Glutamatergic neuron (in vitro differentiated cells): ENCODE measurements at places on chromosomes 11 and 22.

GRCh38 chr11:76269661-76270261 is 63.5 kb upstream of the WNT11 start:
- no peak for DNase-seq

DNA sequence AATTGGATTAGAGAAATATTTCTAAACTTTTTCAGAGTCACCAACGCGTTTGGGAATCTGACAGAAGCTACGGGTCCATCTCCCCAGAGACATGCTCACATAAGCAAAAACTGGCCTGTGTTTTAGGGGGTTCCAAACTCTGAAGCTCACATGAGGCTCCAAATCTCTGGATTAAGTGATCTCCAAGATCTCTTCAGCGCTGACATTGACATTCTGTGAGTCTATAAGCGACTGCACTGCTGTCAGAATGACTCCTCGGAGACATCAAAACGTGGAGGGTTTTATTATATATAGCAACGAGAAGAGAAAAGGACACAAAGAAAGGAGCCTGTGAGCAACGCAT is 642 bp upstream of the SIK2 start:
- no peak for DNase-seq

- no peak for DNase-seq
Measured at GRCh38 chr11:45042560-45042959, 91.9 kb upstream of the TP53I11 start.

DNA sequence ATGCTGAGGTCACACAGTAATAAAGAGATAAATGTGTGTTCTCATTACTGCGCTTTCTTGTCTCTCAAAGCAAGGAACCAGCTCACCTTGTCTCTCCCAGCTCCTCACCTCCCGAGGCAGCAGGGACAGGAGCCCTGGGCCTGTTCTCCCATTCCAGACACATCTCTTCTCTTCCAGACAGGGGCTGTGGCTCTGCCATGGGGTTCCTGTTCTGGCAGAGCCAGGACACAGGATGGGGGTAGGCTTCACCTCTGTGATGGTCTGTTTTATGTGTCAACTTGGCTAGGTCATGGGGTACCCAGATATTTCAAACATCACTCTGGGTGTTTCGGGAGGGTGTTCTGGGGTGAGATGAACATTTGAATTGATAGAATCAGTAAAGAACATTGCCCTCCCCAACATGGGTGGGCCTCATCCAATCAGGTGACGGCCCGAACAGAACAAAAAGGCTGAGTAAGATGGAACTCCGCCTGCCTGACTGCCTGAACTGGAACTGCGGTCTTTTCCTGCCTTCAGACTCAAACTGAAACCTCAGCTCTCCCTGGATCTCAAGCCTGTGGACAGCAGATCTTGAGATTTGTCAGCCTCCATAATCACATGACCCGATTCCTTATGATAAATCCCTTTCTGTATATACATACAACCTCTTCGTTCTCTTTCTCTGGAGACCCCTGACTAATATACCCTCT is 2.0 kb upstream of the VSIG10L2 start:
- no peak for DNase-seq

- no peak for DNase-seq
Measured at GRCh38 chr22:17400305-17400704, 31.0 kb downstream of the CECR2 start.

- DNase-seq = no peak
Measured at GRCh38 chr11:120494595-120494994, 17.0 kb upstream of the GRIK4 start.

GRCh38 chr11:2205981-2206690 is 34.5 kb upstream of the TH start:
- DNase-seq = no peak

- no peak for DNase-seq
Measured at GRCh38 chr11:35153280-35153679, 14.3 kb downstream of the CD44 start.

DNA sequence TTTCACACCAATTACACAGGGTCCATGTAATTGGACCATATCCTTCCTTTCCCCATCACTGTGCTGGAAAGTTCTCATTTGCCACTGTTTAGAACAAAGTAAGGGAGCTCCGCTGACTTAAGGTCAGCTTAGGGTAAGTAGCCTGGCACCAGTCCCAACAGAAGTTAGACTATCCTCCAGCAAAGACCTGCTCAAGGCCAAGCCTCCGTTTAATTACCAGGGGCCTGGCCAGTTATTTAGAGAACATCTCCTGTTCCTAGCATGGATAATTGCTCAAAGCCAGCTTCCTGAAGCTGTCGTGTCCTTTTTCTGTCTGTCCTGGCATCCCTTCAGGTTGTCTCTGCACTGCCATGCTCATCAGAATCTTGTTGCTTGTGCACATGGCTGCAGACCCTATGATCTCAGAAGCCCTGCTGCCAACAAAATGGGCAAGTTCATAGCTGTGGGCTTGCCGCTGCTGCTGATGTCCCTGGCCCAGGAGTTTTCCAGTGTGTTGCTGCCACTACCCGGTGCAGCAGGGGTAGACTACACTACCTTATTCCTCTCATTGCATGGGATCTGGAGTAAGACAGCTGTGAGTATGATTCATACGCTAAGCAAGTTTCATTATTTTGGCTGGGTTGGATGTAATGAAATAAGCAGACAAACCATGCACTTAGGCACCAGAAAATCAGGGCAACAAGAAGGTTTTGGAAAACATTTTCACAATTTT is 8.1 kb downstream of the OR8A1 start:
- no peak for DNase-seq

- DNase-seq = no peak
Measured at GRCh38 chr22:16962501-16962900, 45.5 kb downstream of the GAB4 start.

- DNase-seq = no peak
Measured at GRCh38 chr11:69644071-69644961, 3.4 kb downstream of the CCND1 start.

DNA sequence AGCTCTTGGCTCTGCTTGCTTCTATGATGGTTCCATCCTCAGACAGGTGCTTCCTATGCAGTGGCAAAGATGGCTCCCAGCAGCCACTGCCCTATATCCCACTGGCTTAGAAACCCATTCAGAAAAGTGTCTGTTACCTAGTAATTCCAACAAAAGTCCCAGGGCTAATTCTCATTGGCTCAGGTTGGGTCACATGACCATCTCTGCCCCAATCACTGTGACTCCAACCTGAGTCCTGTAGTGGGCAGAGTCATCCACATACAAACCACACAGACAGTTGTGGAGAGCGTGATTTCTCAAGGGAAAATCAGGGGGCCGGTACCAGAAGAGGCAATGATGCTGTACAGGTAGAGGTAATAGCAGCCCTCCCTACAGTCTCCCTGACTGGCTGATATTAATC is 67.5 kb downstream of the LHFPL7 start:
- no peak for DNase-seq

DNA sequence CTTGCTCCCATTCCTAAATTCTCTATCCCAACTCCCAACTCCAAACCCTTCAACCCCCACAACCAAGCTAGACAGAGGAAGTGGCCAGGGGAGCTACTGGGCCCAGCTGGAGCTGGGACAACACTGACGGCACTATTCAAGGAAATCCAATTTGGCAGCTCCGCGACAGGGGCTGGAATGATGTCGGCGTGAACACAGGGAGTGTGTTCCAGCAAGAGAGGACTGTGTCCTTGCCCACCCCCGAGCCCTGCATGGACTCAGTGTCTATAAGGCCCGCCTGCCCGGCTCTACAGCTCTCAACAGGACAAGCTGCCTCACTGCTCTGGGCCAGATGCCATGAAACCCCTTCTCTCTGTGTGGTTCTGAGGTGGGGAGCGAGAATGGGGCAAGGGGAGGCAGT is 11.3 kb downstream of the PCSK7 start:
- no peak for DNase-seq

DNA sequence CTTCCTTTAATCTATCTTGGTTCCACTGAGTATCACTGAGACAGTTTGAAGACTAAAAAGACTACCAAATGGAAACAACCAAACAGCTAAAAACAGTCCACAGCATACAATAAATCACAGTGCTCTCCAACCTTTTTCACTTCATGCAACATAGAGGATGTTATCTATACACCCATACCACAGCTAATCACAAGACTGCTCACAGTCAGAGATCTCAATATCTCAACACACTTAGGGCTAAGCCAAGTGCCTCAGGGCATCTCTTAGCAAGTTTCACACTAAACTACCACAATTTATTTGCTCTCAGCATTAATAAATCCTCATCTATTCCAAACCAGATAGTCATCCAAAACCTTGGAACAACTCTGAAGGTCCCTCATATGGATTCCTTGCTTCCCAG is 129.4 kb downstream of the SBF2 start:
- no peak for DNase-seq

DNA sequence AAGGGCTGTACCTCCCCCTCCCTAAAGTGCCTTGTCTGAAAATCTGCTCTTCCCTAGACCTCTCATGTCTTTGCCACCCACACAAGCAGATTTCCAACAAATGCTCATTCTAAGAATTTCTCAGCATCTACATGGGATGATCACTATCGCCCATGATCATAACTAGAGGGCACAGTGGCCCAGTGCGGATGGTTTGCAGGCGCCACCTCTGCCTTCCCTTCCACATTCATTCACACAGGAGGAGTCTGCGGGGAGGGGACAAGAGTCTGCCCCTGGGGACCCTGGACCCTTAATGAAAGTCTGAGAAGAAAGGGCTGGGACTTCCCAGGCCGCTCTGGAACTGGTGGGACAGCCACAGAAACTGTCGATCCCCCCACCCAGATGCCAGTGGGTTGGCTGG is 28.9 kb downstream of the KCTD17 start:
- no peak for DNase-seq

DNA sequence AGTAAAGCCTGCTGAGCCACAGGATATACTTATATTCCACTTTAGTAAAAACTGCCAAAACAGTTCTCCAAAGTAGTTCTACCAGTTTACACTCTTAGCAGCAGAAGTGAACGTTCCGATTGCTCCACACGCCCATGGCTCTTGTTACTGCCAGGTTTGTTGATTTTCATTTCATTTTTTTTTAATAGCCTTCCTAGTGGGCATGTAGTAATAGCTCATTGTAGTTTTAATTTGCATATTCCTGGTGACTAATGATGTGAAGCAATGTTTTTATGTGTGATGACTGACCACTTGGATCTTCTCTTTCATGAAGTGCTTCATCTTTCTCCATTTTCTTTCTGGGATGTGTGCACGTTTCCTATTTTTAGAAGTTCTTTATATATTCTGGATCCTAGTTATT is 4.8 kb upstream of the C11orf97 start:
- no peak for DNase-seq

- DNase-seq = no peak
Measured at GRCh38 chr11:57402188-57403002, 11.9 kb upstream of the PRG2 start.

DNA sequence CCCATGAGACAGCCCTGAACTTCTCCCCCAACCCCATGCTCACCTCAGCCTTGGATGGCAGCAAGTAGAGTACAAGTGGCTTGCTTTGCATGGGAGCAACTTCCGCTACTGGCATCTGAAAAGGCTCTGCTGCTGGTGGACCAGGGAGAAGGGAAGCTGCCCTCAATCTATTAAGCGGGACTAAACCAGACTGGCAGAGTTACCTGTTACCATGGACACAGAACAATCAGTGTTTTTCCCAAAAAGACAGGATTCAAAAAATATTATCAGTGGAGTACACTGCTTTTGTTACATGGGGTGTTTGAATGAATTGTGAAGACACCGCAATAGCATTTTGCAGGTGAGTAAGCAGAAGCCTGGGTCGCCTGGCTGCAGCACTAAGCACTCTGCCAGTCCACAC is 631.4 kb upstream of the B3GAT1 start:
- no peak for DNase-seq

- no peak for DNase-seq
Measured at GRCh38 chr11:113518716-113519495, 43.7 kb upstream of the DRD2 start.

DNA sequence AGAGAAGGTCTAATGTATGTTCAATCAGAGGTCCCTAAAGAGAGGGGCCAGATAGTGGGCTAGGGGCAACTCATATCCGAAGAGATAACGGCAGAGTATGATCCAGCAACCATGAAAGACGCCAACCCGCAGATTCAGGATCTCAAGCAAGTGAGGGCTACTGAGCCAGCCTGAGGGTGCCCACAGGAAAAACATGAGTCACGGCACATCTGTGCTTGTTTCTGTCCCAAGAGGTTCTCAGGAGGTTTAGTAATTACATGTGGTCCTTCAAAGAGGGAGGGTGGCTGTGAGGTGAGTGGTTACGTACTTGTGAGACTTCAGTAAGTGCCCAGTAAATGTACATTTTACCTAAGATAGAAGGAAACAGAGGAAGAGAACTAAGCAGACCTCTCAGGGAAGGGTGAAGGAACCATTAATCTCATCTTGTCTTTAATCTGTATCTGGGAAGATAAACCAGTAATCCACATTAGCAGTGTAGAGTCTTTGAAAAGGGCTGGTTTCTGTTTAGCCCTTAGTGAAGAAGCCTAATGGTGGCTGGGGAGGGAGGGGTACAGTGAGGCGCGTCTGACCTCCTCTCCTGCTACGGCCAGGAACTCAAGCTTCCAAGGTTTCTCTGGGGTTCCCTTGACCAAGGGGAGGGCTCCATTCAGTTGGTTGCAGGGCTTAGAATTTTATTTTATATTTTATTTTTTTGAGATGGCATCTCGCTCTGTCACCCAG is 10.2 kb downstream of the SIRT3 start:
- DNase-seq = no peak

DNA sequence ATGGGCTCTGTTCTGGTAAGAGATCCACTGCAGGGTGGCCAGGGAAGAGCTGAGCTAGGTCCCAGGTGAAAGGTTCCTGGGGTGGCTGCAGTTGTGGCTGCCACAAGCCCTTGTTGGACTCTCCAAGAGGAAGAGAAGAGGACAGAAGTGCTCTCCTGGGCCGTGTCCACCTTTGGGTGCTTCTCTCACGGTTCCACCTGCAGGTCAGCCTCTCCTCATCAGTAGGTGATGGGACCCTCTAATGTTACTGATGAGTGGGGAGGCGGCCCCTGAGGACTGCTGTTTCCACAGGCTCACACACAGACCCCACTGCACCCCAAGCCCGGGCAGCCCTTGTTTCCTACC is 804.9 kb downstream of the BRD1 start:
- DNase-seq = no peak

DNA sequence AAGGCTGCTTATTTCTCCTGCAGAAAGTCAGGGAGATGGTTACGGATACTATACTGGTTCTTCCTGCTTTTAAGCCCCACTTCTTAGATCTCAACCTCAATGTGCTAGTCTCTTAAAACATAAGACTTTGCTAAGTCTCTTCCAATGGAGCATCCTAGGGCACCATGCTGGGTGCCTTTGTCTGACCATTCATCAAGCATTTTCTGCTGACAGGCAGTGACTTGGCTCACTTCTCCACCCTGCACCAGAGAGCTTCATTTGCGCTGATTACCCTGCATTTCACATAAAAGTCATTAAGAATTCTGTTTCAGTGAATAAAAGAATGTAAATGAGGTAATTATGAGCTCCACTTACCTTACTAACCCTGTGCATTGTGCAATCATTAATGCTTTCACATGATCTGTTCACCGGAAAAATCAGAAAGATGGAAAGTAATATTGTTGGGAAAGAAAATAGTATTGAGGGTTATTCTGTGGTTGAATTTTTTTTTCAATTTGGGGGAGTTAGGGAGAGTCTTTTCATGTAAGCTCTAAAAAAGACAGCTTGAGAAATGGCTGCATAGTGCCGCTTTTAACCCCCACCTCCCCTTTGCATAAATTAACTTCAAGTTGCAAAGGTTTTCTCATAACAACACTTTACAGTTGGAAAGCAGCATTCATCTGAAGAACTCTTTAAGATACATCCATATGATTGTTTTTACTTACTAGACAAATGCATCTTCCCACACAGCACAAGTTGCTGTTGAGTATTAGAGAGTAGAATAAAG is 677.3 kb upstream of the KIRREL3 start:
- no peak for DNase-seq

GRCh38 chr22:44698531-44699421 is 3.2 kb upstream of the PRR5 start:
- DNase-seq = no peak
